Uterus (tissue), 4 donors: ENCODE measurements at places on chromosomes 12 and 14.
A peak's percentile ranks its signal among the peaks of the same experiment; 100 is the strongest.

DNA sequence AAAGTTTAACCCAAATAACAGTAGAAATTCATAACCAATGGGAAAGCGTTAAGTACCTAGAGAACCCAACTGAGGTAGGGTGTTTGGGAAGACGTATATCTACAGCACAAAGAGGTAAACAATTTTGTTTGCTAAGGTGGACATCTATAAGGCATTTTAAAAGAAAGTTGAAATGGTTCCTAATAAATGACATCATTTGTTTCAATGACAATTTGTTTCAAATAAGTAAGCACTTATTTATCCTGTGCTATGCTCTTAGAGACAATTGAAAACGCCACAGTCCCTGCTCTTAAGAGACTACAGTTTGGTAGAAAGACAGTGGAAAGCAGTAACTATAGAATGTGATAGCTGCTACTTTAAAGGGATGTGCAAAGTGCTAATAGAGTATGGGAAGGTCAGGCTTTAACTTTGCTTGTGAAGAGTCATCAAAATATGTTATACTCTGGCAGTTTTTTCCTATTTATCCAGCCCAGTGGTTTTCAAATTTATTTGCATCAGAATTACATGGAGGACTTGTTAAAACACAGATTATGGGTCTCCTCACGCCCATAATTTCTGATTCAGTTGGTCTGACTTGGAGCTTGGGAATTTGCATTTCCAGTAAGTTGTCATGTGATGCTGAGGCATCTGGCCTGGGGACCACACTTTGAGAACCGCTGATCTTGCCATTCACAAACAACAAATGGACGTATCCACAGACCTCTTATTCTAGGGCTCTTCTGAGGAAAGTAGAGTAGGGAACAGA, 19.6 kb upstream of the SMCO2 start:
- no peaks in the 10 kb centered on the region for H3K27me3 ChIP-seq
- no peak overlapping the region for H3K4me3 ChIP-seq
- H3K27ac ChIP-seq, result no peak overlapping the region
- no peak for DNase-seq
- H3K4me1 ChIP-seq, result no peaks in the 10 kb centered on the region

DNA sequence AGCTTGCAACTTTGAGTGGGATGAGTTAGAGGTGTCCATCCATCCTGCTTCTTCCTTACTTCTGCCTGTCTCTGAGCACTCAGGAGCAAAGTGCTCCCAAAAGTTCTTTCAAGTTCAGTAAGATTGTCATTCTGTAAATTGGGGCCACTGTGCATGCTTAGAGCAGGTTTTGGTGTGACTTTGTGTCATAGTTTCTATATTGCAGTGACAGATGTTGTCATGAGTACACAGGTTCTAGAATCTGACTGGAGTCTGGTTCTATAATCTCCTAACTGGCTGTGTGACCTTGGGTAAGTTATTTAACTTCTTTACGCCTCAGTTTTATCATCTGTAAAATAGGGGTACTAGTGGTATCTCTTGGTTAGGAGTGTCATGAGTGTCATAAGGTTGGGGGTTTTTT, 202.7 kb upstream of the BCL2L14 start:
- no peak overlapping the region for H3K4me3 ChIP-seq
- H3K4me1 ChIP-seq, result no peaks in the 10 kb centered on the region
- no peaks in the 10 kb centered on the region for H3K36me3 ChIP-seq
- no peaks in the 10 kb centered on the region for H3K27me3 ChIP-seq

- H3K4me3 ChIP-seq, result peak overlapping the region; percentile 25
- peak overlapping the region; percentile 86 for H3K27ac ChIP-seq
- no peaks in the 10 kb centered on the region for H3K36me3 ChIP-seq
- peak; percentile 30 for DNase-seq
These were observed 56.8 kb downstream of the DUSP16 start for GRCh38 chr12:12505544-12506495.

- H3K4me3 ChIP-seq, result peak overlapping the region; percentile 100
- H3K27me3 ChIP-seq, result no peaks in the 10 kb centered on the region
- H3K36me3 ChIP-seq, result no peaks in the 10 kb centered on the region
These were observed 542 bp downstream of the PXN start for GRCh38 chr12:120264904-120265472.

- no peak overlapping the region for H3K27ac ChIP-seq
- H3K27me3 ChIP-seq, result no peaks in the 10 kb centered on the region
- H3K4me1 ChIP-seq, result no peaks in the 10 kb centered on the region
These were observed 99.2 kb downstream of the ARF6 start for GRCh38 chr14:49992036-49992435.

DNA sequence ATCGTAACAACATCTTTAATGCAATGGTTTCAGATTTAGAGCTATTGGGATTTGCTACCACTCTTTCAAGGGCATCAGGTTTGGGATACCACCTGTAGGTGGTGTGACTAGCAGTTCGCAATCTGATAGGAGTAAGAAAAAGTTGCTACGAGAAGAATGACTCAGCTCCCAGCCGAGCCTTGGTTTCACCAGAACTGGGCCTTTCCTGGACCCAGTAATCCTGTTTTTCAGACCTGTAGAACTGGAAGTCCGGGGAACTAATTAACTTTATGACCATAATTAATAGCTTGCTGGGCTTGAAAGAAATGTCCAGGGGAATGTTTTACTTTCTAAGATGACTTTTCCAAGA, 770 bp downstream of the ABHD4 start:
- H3K36me3 ChIP-seq, result no peaks in the 10 kb centered on the region
- peak overlapping the region; percentile 70 for H3K4me3 ChIP-seq

GRCh38 chr12:57099047-57099714, 10.3 kb downstream of the NAB2 start:
- H3K27ac ChIP-seq, result no peak overlapping the region
- no peak overlapping the region for H3K4me3 ChIP-seq
- H3K27me3 ChIP-seq, result no peaks in the 10 kb centered on the region
- H3K4me1 ChIP-seq, result peaks cover 7% of the 10 kb centered on the region
- no peaks in the 10 kb centered on the region for H3K36me3 ChIP-seq
- DNase-seq, result no peak

DNA sequence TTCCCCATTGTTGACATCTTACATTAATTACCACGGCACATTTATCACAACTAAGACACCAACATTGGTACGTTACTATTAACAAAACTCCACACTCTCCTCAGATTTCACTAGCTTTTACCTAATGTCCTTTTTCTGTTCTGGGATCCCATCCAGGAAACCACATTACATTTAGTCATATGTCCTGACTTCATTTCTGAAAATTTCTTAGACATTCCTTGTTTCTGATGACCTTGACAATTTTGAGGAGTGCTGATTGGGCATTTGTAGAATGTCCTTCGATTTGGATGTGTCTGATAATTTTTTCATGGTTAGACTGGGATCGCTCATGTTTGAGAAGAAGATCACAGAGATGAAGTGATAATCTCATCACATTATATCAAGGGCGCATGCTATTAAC, 34.6 kb upstream of the ACSM4 start:
- H3K27me3 ChIP-seq, result no peaks in the 10 kb centered on the region
- H3K36me3 ChIP-seq, result no peaks in the 10 kb centered on the region

DNA sequence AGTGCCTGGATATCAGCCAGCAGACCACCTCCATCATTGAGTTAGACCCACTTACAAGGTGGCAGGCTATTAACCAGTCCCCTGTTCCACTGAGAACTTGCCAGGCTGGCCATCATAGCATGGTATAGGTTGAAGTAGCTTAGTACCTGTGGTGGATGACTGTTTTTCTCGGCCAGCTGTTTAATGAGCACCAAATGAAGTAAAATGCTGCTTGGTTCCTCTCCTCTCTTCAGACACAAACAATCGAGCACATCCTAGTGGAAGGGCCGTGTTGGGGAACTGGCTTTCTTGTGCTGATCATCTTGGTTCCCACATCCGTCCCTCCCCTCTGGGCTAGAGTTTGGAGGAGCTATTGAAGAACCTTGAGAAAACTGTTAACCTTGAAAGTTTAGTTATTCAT, 486.2 kb downstream of the RAD51B start:
- H3K27me3 ChIP-seq, result no peaks in the 10 kb centered on the region
- H3K27ac ChIP-seq, result no peak overlapping the region
- DNase-seq, result no peak
